ENCODE measurements at places on chromosomes 1 and 21. TPM values are rescaled to one million over a fixed set of nuclear protein-coding genes. Genes with fewer than 3 reads are reported as not detected.

Gene C1orf74
- 1.4 TPM for total RNA-seq

Gene SETDB1
- total RNA-seq: 35.9 TPM

Gene CACYBP
- total RNA-seq: 57.5 TPM

Gene CD84
- not detected for total RNA-seq

GRCh38 chr1:109640285-109640865, 15.5 kb upstream of the GSTM4 start:
- no peaks in the 10 kb centered on the region for H3K36me3 ChIP-seq
- no peaks in the 10 kb centered on the region for H3K27me3 ChIP-seq
- H3K4me1 ChIP-seq: peaks cover 22% of the 10 kb centered on the region
- H3K4me3 ChIP-seq: no peak overlapping the region
- peak; percentile 90 for DNase-seq

GRCh38 chr21:46551636-46552241, 53.1 kb downstream of the S100B start:
- no peaks in the 10 kb centered on the region for H3K27me3 ChIP-seq
- no peak overlapping the region for H3K4me3 ChIP-seq
- no peak overlapping the region for H3K27ac ChIP-seq
- no peak for DNase-seq
- no peaks in the 10 kb centered on the region for H3K4me1 ChIP-seq

DNA sequence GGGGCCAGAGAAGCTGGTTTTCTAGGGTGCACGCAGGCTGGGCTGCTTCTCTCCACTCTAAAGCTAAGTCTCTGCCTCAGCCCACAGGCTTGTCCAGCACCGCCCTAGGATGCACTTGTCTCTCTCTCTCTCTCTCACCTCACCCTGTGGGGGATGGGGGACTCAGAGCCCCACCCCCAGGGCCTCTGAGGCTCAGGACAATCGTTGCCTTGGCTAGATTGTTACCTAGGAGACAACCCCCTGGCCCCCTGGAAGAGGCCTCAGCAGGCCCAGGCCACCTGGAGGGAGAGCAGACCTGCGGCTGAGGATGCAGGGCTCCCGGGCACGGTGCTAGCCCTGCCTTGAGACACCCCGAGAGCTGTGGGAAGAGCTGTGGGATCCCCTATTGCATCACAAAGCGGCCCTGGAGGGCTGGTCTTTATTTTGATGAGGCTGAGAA, at the start of gene ACTRT2:
TSS of gene ACTRT2 (plus strand) at position 235 of the 439 bp plus-strand sequence. CDS start 220 bp downstream, outside the sequence.
- H3K27ac ChIP-seq: no peak within 1 kb of the TSS
- H3K4me1 ChIP-seq: no peaks in the 10 kb centered on the region
- peak; percentile 75 for DNase-seq
- H3K36me3 ChIP-seq: no peaks in the 10 kb centered on the region

- H3K4me3 ChIP-seq: no peak overlapping the region
- H3K27ac ChIP-seq: no peak overlapping the region
- peaks cover 18% of the 10 kb centered on the region for H3K4me1 ChIP-seq
- no peak for DNase-seq
Measured at GRCh38 chr1:236800002-236800620, 5.0 kb downstream of the MTR start.

DNA sequence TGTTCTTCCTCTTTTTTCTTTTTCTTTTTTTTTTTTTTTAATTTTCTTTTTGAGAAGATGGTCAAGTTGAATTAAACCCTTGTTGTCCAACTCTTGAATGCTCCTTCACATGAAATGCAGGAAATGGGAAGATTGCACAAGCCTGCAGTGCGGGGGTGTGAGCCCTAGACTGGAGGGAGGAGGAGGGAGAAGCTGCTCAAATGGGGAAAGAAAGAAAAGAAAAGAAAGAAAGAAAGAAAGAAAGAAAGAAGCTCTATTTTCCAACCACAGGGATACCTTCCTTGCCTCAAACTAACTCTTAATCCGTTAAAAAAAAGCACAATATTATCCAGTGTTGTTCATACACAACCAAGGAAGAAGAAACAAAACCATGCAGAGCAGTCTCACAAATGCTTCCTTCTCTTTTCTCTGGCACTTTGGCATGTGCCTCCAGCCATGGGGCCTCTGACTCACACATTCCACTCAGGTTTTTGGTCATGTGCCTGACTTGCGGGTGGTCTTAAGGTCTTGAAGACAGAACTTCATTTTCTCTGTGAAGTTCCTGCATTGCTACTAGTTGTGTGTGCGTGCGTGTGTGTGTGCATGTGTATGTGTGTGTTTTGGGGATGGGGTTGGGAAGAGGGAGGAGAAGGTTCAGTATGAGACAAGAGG, 276.1 kb downstream of the RPS6KC1 start:
- peak overlapping the region; percentile 76 for H3K27ac ChIP-seq
- no peaks in the 10 kb centered on the region for H3K36me3 ChIP-seq
- H3K27me3 ChIP-seq: no peaks in the 10 kb centered on the region
- peak overlapping the region; percentile 14 for H3K4me3 ChIP-seq

DNA sequence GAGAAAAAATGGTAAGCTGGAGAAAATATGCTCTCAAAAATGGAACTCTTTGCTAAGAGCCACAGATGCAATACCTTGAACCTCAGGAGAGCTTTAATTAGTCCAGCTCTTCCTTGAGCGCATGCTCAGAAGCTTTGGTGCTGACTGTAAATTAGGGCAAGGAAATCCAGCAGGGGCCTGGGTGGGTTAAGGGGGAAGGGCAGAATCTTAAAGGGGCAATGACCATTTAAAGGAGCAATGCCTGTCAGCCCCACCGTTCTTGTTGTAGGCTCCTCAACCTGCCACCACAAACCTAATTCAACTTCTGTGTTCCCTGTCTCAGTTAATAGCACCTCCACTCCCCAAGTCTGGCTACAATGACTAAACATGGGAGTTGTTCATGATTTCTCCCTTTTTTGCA, 6.8 kb upstream of the SLC22A15 start:
- DNase-seq: no peak
- H3K4me3 ChIP-seq: no peak overlapping the region
- H3K36me3 ChIP-seq: peaks cover 2% of the 10 kb centered on the region
- H3K27me3 ChIP-seq: peaks cover 39% of the 10 kb centered on the region

GRCh38 chr1:20609541-20609940, 20.6 kb downstream of the CDA start:
- no peak for DNase-seq
- peaks cover 16% of the 10 kb centered on the region for H3K4me1 ChIP-seq
- H3K36me3 ChIP-seq: no peaks in the 10 kb centered on the region
- no peak overlapping the region for H3K27ac ChIP-seq
- H3K27me3 ChIP-seq: no peaks in the 10 kb centered on the region

DNA sequence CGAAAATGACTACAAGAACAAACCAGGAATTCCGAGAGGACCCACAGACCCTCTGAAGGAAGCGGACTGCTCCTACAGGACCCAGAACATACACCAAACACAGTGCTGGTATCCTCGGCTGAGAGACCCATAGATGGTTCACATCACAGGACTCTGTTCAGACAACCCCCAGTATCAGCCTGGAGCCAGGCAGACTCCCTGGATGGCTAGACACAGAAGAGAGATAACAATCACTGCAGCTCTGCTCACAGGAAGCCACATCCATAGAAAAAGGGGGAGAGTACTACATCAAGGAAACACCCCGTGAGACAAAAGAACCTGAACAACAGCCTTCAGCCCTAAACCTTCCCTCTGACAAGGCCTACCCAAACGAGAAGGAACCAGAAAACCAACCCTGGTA, 434.0 kb upstream of the NR5A2 start:
- no peak overlapping the region for H3K27ac ChIP-seq
- no peak overlapping the region for H3K4me3 ChIP-seq
- no peak for DNase-seq
- H3K27me3 ChIP-seq: peaks cover 23% of the 10 kb centered on the region

- peaks cover 2% of the 10 kb centered on the region for H3K36me3 ChIP-seq
- no peak for DNase-seq
- peaks cover 21% of the 10 kb centered on the region for H3K27me3 ChIP-seq
- H3K27ac ChIP-seq: no peak overlapping the region
- no peak overlapping the region for H3K4me3 ChIP-seq
- H3K4me1 ChIP-seq: no peaks in the 10 kb centered on the region
Measured at GRCh38 chr1:10986525-10986890, 25.9 kb upstream of the TARDBP start.

GRCh38 chr1:77797991-77798390, 18.5 kb downstream of the MIGA1 start:
- no peak overlapping the region for H3K27ac ChIP-seq
- DNase-seq: no peak
- H3K27me3 ChIP-seq: no peaks in the 10 kb centered on the region
- no peak overlapping the region for H3K4me3 ChIP-seq

GRCh38 chr1:212952641-212952976, 2.3 kb downstream of the VASH2 start:
- no peak for DNase-seq
- no peaks in the 10 kb centered on the region for H3K27me3 ChIP-seq
- no peak overlapping the region for H3K4me3 ChIP-seq
- H3K36me3 ChIP-seq: no peaks in the 10 kb centered on the region
- H3K27ac ChIP-seq: no peak overlapping the region

GRCh38 chr21:36610935-36611334, 88.0 kb upstream of the SIM2 start:
- H3K27ac ChIP-seq: no peak overlapping the region
- no peaks in the 10 kb centered on the region for H3K36me3 ChIP-seq
- peaks cover 13% of the 10 kb centered on the region for H3K27me3 ChIP-seq
- H3K4me1 ChIP-seq: peaks cover 12% of the 10 kb centered on the region
- no peak for DNase-seq
- H3K4me3 ChIP-seq: no peak overlapping the region
